ENCODE measurements at places on chromosomes 1 and 21.

DNA sequence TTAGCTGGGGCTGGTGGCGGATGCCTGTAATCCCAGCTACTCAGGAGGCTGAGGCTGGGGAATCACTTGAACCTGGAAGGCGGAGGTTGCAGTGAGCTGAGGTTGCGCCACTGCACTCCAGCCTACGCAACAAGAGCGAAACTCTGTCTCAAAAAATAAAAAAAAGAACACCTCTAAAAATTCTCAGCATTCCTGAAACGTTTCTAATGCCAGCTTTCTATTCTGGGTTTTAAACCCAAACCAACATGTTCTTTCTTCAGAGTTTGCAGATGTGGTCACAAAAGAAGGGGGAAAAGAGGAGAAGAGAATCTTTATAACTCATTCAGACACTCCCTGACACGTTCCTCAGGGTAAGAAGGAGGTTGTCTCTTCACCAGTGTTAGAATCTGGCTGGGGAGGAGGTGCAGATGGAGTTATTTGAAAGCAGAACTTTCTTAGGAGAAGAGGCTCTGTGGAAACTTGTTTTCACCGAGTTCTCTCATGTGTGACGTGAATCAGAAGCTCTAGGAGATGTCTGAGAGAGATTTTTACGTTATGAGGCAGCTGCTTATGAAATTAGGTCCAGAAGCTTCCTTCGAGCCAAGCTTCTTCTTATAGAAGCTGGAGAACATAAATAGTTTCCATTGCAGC, 17.8 kb upstream of the CNR2 start:
- no peak for DNase-seq

DNA sequence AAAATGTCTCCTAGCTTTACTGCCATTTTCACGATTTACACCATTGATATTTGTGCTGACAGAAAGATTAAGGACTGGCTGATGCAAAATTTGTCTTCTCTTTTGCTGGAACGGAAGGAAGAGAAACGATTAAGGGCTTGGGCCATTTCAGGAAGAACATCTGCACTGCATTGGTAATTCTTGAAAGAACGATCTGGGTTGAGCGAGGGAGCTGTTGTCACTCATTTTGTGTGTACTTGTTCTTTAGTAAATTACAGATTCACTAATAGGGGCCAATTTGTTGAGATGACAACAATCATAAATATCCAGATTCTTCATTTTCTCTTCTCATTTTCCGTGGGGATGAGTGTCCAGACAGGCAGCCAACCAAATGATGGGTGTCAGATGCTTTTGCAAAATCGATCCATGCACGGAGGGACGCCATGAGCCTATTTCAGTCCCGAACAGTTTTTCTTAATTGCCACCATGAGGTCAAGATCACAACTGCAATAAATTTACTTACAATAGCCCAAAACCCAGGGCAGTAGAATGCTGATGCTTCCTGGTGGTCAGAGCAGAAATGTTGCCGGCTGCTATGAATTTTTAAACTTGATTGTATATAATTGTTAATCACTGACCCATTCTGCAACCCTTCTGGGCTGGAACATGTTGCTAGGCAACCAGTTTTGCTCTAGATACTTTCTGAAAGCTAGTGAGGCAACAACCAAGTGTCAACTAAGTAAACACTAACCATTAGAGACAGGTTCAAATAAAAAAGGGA, 132.4 kb upstream of the TIAM1 start:
- no peak for DNase-seq

DNA sequence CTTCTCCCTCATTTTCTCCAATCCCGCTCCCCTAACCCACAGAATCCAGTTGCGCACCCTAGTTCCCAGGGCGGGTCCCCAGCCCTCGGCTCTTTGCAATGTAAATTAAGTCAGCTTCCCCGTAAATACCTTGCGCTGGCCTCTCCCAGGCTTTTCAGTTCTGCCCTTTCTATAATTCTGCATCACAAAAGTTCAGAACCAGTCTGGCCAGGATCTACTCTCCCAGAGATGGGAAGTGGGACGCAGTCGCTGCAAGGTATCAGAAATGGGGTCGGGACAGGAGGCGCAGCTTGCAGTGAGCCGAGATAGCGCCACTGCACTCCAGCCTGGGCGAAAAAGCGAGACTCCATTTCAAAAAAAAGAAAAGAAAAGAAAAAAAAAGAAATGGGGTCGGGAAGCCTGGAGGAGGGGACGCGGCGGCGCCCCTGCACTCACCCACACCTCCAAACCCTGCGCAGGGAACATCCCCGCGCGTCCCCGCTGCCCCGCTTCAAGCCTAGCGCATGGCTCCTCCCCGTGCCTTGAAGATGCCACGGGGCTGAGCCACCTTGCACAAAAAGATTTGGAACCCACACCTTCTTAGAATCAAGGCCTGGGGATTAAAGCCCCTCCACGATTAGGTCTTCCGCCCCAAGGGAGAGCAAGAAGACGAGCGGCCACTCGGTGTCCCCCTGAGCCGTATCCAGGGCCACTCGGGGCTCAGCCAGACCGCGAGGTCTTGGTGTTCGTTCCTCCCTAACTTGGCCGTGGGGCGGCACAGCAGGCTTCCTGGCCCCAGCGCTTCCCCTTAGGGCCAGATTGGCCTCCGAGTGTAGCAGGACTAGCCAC, 27.2 kb upstream of the ITLN2 start:
- no peak for DNase-seq

DNA sequence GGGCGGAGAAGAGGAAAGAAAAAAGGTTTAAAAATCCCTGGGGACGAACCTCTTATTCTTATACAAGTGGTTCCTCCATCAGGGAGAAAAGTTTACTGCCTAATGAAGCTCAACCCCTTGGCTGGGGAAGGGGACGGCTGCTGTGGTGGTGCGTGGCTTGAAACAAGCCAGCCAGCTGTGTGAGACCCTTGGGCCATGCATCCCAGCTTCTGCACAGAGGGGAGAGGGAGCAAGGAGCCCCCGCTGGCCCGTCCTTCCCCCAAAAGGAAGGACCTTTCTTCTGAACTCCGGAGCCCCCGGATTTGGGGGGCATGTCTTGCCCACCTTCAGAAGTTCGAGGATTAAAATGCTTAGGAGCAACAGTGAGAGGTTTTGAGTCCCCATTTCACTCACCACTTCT, 67.3 kb downstream of the STUM start:
- no peak for DNase-seq
